Inflammatory macrophage (primary cell): ENCODE measurements at places on chromosomes 2 and 18.
A peak's percentile ranks its signal among the peaks of the same experiment; 100 is the strongest.

- peak; percentile 89 for DNase-seq
These were observed 99.1 kb downstream of the SH3BP4 start for GRCh38 chr2:235050980-235051351.

- DNase-seq: peak; percentile 14
These were observed 120.9 kb upstream of the NRP2 start for GRCh38 chr2:205561441-205561840.

GRCh38 chr2:152198499-152198898, 22.9 kb upstream of the STAM2 start:
- no peak for DNase-seq

DNA sequence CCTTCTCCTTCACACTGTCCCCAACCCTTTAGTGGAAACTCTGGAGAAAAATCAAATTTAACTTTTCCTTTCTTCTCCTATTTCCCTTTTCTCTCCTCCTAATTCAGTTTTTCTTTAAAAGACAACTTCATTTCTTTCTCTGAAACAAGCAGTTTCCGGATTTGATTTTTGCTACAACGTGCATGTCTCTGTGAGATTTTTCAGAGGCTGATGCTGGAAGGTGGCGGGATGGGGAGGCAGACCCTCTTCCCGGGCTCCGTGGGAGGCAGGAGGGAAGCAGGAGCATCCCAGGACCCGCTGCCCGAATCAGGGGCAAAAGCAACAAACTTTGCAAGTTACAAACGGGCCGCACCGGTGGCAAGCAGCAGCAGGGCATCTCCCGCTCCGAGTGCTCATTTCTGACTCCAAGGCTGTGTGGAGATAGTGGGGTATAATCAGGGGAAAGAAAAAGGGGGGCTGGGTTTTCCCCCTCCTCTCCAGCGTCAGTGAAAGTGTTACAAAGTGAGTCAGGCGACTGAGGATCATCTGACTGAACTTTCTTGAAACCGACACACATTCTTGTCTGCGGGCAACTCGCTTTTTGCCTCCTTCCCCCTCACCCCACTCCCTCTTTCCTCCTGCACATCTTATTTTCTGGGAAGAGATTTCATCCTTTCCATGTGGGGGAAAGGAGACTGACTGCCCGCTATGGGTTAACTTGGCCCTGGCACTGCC, 6.4 kb downstream of the ZEB2 start:
- DNase-seq: peak; percentile 69

DNA sequence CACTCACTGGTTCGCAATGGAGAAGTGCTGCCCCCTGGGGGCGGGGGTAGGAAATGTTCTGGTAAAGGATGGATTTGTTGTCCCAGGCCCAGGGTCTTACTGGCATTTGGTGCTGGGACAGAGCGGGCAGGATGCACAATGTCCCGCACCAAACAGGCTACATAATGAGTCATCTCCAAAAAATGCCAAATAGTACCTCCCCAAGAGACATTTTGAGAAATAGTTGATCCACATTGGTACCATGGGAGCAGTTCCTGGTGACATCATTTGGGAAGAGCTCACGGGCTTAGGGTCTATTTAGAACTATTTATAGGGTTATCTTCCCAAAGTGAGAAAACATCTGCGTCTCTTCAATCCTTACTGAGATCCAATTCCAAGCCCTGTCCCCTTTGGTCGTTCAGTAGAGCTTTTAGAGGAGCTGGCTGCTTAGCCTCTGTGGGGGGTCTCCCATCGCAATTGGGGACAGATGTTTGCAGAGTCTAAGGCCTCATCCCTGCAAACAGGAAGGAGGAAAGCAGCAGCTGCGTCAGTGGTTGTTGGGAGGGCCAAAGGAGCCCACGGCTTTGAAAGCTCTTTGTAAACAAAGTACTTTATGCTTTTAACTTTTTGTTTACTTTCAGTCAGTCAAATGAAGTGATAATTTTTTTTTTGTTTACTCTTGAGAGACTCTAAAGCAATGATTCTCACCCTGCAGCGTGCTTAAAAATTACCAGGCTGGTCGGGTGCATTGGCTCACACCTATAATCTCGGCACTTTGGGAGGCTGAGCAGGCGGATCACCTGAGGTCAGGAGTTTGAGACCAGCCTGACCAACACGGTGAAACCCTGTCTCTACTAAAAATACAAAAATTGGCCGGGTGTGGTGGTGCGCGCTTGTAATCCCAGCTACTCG, 49.3 kb downstream of the GREB1 start:
- DNase-seq: peak; percentile 57
